ENCODE measurements at places on chromosomes 16 and 17.
A peak's percentile ranks its signal among the peaks of the same experiment; 100 is the strongest.

DNA sequence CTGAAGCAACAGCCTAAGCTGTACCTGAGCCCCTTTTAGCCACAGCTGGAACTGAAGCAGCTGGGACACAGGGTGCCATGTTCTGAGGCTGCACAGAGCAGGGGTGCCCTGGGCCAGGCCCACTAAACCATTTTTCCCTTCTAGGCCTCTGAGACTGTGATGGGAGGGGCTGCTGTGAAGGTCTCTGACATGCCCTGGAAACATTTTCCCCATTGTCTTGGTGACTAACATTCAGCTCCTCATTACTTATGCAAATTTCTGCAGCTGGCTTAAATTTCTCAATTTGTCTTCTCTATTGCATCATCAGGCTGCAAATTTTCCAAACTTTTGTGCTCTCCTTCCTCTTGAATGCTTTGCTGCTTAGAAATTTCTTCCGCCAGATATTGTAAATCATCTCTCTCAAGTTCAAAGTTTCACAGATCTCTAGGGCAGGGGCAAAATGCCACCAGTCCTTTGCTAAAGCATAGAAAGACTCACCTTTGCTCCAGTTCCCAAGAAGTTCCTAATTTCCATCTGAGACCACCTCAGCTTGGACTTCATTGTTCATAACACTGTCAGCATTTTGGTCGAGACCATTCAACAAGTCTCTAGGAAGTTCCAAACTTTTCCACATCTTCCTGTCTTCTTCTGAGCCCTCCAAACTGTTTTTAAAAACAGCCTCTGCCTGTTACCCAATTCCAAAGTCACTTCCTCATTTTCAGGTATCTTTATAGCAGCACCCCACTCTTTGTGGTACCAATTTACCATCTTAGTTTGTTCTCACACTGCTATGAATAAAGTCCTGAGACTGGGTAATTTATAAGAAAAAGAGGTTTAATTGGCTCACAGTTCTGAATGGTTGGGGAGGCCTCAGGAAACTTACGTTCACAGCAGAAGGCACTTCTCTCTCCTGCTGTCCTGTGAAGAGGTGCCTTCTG, 49.8 kb downstream of the TMEM100 start:
- DNase-seq, result peak; percentile 62

DNA sequence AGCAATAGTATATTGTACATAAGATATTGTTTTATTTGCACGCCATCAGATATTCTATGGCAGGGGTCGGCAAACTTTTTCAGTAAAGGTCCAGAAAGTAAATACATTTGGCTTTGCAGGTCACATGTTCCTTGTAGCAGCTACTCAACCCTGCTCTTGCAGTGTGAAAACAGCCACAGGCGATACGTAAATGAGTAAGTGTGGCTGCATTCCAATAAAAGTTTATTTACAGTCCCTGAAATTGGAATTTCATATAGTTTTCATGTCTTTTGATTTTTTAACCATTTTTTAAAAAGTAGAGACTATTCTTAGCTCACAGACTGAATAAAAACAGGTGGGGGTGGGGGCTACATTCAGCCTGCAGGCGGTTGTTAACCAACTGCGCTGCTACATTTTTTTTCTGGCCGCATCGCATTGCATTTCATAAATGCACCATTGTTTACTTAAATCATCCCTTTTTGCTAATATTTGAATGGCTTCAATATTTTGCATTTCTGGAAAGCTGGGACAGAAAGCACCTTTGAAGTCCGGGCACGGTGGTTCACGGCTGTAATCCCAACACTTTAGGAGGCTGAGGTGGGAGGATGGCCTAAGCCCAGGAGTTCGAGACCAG, 50.5 kb upstream of the HAPSTR1 start:
- no peak for DNase-seq

DNA sequence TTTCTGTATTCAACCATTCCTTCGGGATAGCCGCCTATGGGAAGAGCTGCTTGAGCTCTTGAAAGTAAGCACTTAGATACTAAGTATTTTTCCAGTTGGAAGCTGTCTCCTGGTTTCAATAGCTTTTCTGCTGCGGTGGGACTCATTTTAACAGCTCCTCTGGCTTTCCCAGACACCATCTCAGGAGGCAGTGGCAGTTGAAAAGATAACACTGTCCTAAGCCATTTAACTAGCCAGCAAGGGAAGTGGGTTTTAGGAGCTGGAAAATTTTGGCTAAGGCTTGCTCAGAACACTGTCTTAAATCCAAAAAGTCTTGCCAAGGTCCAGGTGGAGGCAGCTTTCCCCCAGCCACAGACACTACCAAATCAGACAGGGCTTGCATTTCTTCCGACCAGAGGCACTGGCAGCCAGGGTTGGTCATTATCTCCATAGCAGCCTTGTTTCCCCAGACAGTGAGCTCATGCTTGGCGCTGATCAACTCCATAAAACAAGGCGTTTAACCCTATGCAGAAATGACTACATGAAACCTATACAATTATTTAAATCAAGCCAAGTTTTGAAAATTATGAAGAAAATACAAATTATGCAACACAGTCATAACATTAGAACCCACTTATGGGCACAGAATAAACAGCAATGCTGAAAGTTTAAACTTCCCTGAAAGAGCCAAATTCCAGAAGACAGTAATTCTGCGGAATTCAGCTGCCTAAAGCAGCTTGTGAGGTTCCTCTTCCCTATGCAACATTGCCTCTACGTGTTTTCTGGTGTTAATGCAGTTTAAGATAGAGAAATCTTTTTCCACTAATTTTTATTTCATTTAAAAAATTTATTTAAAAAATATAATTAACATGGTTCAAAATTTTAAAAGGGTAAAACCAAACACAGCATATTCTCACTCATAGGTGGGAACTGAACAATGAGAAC, 25.0 kb downstream of the GABARAPL2 start:
- DNase-seq, result no peak

DNA sequence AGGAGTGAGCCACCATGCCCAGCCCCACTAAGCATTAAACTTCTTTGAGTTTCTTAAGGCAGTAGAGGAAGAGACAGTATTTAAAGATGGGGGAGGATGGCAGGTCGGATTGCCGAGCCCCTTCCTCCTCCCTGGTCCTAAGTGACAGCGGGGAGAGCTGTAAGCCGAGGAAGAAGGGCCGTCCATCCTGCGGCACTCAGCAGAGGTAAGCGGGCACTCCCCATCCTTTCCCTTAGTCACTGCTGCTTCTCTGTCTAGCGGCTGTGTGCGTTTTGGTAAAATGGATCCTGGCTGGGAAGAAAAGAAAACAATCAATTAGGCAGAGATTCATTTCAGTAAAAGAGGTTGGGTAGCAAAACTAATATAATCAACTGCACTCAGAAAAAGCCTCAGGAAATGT, 13.9 kb downstream of the DNAAF1 start:
- no peak for DNase-seq

DNA sequence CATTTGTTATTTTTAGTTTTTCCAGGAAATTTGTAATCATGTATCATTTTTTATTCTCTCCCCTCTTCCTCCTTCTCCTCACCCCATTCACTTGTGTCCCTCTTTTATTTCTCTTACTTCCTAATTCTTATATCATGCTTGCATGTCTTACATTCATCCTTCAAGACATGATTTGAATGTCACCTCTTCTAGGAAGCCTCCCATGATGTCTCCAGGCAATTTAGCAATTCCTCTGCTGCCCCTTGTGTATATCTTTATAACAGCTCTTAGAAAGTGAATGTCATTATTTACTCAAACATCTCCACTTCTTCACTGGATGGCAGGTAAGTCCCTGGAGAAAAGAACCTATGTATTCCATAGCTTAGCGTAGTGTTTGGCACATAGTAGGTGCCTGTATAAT, 7.8 kb downstream of the HNF1B start:
- no peak for DNase-seq

GRCh38 chr16:53695070-53695469, 8.6 kb downstream of the RPGRIP1L start:
- no peak for DNase-seq

DNA sequence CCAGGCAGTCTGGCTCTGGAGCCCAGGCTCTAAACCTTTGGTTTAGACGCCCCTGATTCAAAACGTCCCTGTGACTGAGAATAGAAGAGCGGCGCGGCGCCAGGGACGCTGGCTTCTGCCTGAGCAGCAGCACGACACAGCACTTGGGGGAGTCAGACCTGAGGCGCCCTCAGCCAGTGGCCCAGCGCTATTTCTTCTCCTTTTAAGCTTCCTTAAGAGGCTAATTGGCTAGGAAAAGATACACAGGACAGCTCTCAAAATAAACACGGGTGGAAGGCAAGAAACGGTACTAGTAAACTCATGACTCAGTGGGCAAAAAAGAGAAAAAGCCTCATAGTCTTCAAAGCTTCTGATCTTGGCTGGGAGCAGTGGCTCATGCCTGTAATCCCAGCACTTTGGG, 34.9 kb downstream of the GTF3C1 start:
- no peak for DNase-seq

DNA sequence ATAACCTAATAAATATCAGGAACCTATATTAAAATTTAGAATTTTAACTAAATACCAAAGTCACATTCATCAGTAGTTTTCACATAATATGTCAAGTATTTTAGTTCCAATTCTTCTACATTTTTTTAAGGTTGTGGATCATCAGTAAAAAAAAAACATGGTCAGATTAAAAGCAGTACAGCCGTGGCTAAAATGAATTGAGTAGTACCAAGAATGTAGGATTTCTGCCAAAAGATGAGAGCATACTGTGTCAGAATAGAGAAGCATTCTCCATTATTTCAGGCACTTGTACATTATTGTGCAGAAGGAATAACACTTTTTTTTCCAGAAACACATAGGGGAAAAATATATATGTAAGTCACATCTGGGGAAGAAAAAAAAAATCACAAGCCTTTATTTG, 1176.1 kb downstream of the CDH11 start:
- DNase-seq, result no peak

DNA sequence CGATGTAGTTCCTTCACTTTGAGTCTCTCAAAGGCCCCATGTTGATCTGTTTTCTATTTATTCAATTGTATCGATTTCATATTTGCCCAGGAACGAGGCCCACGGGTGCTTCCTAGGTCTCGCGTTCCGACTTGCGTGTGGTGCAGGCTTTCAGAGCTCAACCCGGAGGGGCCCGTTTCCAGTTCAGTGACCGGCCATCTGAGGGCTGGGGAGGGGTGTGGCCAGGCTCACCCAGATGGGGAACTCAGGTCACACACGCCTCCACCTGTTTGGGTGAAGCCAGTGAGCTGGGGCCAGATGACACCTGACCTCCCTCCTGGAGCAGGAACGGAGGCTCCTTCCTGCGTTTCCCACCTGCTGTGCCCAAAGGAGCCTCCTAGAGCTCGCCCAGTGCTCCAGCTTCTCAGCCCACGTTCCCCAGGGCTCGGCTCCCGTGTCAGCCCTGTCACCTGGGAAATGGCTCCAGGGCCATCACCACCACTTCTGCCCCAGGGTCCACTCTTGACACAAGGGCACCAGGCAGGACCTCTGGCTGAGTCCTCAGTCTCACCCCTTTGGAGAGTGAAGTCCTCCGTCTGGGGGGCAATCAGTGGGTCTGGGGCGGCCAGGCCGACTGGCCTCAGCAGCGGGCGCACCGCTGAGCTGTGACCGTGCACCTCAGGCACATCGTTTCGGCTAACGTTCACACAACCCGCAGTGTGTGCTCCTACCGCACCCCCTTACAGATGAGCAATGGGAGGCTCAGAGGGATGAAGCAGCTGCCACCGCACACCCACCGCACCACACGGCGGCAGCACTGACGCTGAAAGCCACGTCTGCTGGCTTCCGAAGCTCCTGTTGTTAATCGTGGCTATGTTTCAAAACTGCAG, 18.0 kb downstream of the FOXF1 start:
- no peak for DNase-seq

DNA sequence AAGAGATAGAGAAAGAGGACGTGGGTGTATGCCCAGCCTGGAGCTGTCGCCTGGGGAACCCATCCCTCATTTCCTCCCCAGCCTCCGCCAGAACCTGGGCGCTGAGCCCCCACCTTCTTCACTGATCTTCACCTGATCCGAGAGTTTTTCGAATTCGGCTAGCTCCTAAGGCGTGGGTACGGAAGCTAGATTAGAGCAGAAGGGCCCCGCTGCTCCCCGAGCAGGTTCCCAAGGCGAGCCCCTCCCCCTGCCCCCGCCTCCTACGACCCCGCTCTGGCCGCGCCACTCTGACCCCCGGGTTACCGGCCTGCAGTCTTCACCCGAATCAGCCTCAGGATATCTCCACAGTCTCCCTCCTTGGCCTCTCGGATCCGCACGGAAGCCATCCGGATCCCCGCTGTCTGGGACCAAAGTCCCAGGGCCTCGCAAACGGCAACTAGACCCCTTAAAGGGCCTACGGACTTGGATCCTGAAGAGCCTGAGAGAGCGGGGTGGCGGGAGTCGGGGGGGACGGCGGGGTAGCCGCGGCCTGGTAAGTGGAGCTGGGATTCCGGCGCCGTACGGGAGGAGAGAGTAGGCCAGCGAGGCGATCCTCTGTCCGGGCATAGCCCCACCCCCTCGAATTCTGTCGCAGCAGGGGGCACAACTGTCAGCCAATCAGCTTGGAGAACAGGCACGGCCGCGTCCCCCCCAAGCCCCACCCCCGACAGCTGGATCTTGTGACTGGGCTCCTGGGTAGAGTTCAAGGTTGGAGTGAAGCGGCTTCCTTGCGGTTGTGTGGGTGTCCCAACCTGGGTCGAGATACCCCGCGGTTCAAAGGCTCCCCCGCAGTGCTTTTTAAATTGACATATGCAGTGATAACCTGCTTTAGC, at the start of gene SAT2:
SAT2 (minus strand) TSS at position 572 of the 872 bp plus-strand sequence; CDS start at position 386, 186 bp downstream.
- DNase-seq, result peak; percentile 97

GRCh38 chr16:73145166-73145880, 97.4 kb upstream of the ZFHX3 start:
- DNase-seq, result no peak

- DNase-seq, result no peak
These were observed 90.9 kb upstream of the CORO6 start for GRCh38 chr17:29713626-29714025.

GRCh38 chr16:11159282-11159681, 96.7 kb downstream of the SOCS1 start:
- DNase-seq, result no peak

DNA sequence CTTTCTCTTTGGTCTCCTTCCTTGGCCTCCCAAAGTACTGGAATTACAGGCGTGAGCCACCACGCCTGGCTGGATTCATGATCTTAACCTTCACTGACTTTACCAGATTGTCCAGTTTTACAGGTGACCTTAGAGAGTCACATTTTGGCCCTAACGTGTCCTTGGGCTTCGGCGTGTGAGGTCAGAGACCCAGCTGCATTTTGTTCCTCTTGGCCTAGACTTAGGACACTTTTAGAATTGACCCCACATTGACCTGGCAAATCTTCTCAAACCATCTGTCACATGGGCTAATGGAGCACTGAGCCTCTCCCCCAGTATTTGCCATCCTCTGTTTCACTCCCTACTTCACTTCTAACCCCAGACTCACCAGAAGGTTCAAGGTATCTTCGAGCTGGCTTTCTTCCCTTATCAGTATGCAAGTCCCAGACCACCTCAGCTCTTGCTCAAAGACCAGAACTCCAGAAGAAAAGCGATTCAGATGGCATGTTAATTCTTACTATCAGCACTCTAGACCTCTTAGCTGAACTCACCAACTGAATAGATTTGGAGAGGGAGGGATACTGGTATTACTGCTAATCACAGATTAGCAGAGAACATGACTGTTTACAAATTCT, 1.7 kb upstream of the CYTH1 start:
- no peak for DNase-seq

- DNase-seq, result no peak
These were observed 3.4 kb downstream of the NPB start for GRCh38 chr17:81905424-81905875.

- no peak for DNase-seq
These were observed 124.9 kb downstream of the METRNL start for GRCh38 chr17:83204230-83204725.

- no peak for DNase-seq
These were observed 147.1 kb downstream of the RPTOR start for GRCh38 chr17:80691784-80692183.

Measured in suprapubic skin (tissue), 4 donors.